NCI-H1417 treated with DMSO at 0.1 percent for 48 hours (cell line): ENCODE measurements at places on chromosomes 6 and 20.

GRCh38 chr6:5996714-5997419, 9.9 kb downstream of the NRN1 start:
- no peak for DNase-seq

DNA sequence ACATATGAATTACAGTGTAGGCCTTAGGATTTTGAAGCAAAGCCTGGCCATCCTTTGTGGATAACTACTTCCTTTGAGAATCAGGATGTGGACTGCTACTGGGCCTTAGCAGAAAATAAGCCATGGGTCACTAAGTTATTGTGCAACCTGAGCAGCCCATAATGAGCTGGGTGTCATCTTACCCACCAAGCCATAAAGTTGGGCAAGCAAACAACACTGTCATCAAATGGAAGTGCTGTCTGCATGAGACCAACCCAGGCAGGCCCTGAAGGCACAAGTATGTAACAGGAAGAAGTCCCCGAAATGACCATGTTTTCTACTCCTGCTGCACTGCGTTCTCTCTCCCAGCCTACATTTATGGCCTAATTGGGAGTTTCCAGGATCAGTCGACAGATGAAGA, 205.6 kb upstream of the GGTLC1 start:
- DNase-seq, result no peak

- no peak for DNase-seq
Observed at GRCh38 chr20:17786221-17786718, 86.5 kb downstream of the BANF2 start.

- no peak for DNase-seq
Observed at GRCh38 chr20:5592823-5593739, 157.1 kb upstream of the SHLD1 start.

DNA sequence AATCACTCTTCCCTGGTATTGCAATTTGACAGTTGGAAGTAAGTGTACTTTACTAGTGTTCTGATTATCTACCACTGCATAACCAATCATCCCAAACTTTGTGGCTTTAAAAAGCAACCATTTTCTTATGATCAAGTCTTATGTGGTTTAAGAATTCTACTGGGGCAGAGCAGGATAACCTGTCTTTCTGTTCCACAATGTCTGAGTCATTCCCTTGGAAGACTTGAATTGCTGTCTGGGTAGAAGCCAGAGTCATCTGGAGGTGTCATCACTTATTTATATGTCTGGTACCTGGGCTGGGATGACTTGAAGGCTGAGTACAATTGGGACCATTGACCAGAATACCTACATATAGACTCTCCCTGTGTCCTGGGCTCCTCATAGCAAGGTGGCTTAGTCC, 644.3 kb downstream of the HDGFL1 start:
- no peak for DNase-seq

GRCh38 chr6:34723203-34723602, 26.6 kb upstream of the ILRUN start:
- no peak for DNase-seq

DNA sequence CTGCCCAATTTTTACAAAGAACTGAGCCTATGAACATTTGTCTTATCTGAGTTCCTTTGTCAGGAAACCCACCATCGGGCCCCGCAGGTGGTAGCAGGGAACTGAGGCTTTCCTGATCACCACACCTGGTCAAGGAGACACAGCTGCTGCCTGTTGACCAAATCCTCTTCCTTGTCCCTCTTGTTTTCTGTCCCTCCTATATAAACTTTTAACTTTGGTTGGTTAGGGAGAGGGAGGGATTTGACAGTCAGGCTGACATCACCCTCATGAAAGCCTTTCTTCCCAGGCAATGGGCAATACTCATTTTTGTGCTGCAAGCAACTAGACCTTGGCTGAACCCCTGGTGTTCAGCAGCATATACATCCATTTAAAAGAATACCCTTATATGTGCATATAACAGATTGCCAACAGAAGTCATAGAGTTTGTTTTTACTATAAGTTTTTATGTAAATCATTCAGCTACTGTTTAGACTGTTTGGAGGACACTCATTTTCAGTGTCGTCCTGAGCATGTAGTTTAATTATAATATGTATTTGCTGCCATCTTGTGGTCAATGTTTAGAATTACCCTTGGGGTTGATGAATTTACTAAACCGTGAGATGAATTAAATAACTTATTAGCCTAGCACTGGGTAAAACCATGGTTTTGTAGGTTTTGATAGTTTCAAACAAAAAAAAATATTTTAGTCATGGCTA, 17.0 kb downstream of the CRISP1 start:
- DNase-seq, result no peak

DNA sequence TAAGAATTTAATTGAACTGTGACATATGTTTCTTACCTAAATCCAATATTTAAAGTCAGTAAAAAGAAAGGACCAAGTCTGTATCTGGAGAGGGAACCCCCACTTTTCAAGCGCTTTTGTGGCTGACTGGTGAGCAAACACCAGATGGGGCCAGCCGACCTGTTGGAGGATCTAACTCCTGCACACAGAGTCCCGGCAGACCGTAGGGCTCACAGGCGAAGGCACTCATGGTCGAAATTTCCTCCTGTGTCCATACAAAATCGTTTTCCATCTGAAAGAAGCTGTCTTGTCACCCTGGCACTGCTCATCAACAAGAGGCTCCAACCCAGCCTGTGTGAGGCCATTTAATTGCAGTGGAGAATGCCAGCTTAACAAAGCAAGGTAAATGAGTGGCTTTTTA, 94.0 kb downstream of the SCML4 start:
- DNase-seq, result no peak

- DNase-seq, result no peak
Observed at GRCh38 chr6:122648726-122649125, 38.5 kb downstream of the PKIB start.

DNA sequence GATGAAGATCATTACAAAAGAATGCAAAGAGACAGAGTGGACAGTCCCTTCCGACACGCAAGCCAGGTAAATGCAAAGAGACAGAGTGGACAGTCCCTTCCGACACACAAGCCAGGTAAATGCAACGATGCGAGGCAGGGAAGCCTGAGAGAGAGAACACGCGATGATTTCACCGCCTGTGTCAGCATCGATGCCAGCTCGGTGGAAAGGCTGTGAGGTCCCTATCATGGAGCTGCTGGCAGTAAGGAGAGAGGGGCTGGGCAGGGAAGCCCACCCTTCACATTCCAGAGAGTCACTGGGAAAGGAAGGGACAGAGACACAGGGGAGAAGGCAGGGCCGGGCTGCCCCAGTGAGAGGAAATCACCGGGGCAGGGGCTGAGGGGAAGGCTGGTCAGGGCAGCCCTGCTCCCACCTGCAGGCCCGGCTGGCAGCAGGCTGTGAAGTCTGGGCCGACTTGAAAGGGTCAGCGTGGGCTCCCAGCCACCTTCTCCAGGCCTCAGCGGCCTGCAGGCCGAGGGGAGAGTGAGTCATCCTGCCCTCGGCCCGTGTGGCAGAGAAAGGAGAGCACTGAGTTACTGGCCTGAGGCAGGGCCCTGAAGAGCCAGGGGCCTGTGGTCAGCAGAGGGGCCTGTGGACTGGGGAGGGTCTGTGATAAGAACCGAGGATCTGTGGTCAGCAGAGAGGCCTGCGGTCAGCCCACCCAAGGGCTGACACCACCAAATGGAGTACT, 80.4 kb downstream of the DACT2 start:
- DNase-seq, result no peak

GRCh38 chr6:106568530-106568929, 60.8 kb downstream of the RTN4IP1 start:
- no peak for DNase-seq

DNA sequence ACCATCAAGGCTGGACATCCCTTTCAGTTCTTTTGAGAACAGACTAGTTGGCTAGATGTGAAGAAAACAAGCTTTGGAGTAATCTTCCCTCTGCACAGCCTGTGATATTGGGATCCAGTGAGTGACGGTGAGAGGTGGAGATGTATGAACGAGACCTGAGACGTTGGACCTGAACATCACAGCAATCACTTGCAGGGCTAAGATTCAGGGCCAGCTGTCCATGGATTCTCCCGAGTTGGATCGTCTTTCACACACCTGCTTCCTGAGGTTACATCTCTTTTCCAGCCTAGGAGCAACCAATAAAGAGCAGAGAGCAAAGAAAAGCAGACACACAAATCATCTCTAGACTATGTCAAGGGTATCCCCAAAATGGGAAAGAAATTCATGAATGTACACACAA, 30.0 kb upstream of the TMEM14A start:
- DNase-seq, result no peak

DNA sequence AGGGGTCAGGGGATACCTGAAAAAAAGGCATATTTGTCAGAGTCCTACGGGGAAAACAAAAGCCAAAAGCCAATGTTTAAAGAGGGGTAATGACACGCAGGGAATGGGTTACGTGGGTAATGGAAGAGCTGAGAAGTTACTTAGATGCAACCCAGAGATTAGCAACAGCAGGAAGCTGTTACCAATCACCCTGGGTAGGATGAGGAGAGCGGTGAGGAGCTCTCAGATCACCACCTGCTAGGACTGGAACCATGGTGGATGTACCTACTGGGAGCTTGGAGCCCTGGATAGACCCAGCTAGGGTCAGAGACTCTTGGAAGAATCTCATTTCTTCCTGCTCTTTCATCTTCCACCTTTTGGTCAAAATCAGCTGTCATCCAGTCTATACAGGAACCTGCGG, 51.2 kb upstream of the RNF24 start:
- DNase-seq, result no peak

DNA sequence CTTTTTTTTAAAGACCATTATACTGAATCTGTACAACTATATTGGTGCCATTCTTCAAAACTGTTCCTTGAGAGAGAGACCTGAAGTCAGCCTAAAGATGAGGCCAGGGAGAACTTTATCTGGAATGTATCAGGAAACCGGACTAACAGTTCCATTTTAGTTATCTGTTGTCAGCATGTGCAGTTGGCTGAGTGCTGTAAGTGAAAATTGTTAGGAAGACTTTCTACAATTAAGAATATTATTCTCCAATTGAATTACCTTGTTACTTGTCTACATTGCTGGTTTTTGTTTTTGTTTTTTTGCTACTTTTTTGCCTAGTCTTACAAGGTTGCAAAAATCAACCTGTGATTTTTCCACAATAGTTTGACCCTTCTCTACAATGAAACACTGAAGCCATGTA, 7.5 kb downstream of the CEP57L1 start:
- no peak for DNase-seq

- no peak for DNase-seq
Observed at GRCh38 chr6:63529498-63529897, 42.8 kb upstream of the LOC128125822 start.

- no peak for DNase-seq
Observed at GRCh38 chr20:63625771-63626423, 1.0 kb downstream of the GMEB2 start.

- DNase-seq, result no peak
Observed at GRCh38 chr6:116239256-116239655, 14.6 kb downstream of the TSPYL4 start.

DNA sequence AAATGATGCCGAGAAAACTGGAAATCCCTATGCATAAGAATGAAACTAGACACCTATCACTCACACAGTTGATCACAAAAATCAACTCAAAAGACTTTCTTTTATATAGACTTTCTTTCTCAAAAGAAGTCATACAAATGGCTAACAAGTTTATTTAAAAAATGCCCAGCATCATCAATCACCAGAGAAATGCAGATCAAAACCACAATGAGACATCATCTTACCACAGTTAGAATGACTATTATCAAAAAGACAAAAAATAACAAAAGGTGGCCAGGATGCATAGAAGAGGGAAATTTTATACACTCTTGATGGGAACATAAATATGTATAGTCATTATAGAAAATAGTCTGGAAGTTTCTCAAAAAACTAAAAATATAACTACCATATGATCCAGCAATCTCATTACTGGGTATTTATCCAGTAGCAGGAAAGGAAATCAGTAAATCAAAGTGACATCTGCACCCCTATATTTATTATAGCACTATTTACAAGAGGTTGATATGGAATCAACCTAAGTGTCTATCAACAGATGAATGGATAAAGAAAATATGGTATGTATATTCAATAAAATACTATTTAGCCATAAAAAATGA, 3.4 kb upstream of the RNF217 start:
- no peak for DNase-seq

DNA sequence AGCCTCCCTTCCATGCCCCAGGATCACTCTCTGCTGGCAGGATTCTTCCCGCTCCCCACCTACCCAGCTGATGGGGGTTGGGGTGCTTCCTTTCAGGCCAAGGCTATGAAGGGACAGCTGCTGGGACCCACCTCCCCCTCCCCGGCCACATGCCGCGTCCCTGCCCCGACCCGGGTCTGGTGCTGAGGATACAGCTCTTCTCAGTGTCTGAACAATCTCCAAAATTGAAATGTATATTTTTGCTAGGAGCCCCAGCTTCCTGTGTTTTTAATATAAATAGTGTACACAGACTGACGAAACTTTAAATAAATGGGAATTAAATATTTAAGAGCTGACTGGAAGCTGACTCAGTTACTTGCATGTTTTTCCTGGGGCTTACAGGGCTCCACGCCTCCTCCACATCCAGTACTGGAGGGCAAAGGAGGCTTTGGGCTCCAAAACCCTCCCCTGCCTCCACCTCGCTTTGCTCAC, 24.3 kb upstream of the FANCE start:
- no peak for DNase-seq

- no peak for DNase-seq
Observed at GRCh38 chr6:14194976-14195375, 77.4 kb downstream of the CD83 start.

GRCh38 chr6:27280064-27280539, 32.0 kb downstream of the POM121L2 start:
- DNase-seq, result peak; percentile 2

GRCh38 chr6:10030942-10031537, 383.8 kb downstream of the TFAP2A start:
- no peak for DNase-seq

DNA sequence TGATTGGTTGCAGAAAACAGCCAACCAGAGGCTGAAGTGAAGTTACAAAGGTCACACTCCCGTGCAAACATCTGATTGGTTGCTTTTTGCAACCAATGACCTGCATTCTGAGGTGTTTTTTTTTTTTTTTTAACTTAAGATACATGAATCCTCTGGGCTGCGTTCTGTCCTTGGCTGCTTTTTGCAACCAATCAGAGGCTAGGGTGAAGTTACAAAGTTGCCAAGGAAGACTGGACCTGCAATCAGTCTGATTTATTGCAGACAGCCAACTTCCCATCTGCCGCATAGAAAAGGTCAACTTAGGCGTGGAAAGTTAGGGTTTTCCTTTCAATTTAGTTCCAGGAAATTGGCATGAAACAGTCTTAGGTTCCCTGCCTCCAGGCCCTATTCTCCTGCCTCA, 292.9 kb downstream of the PLCB1 start:
- no peak for DNase-seq

DNA sequence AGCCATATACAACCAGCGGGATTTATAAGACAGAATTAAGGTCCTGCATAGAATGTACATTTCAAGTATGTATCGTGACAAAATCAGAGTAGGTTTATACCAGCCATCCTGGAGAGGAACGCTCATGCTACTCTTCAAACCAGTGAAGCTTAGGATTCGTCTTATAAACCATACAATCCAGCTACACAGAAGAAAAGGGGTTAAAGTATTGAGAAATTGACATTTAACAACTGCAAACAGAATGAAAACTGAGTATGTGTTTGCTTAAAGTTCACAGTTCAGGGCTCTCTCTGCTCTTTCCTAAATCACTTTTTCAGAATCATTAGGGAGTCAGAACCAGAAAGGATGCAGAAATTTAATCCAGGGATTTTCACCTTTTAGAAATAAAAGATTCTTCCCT, 17.9 kb downstream of the ADAT2 start:
- no peak for DNase-seq
